ENCODE measurements at places on chromosomes 3 and 15. TPM values are rescaled to one million over a fixed set of nuclear protein-coding genes. Genes with fewer than 3 reads are reported as not detected.

AGBL1 gene
- total RNA-seq = not detected

B3GNT5 gene
- total RNA-seq = 1.4 TPM

- DNase-seq = peak; percentile 72
These were observed at the start of the genes CLCN2 and POLR2H for GRCh38 chr3:184361532-184361931. CLCN2 (minus strand) TSS chr3:184361605; CDS start chr3:184361479, 126 bp downstream. POLR2H (plus strand) TSS chr3:184361710; CDS start chr3:184363493, 1,783 bp downstream.

DNA sequence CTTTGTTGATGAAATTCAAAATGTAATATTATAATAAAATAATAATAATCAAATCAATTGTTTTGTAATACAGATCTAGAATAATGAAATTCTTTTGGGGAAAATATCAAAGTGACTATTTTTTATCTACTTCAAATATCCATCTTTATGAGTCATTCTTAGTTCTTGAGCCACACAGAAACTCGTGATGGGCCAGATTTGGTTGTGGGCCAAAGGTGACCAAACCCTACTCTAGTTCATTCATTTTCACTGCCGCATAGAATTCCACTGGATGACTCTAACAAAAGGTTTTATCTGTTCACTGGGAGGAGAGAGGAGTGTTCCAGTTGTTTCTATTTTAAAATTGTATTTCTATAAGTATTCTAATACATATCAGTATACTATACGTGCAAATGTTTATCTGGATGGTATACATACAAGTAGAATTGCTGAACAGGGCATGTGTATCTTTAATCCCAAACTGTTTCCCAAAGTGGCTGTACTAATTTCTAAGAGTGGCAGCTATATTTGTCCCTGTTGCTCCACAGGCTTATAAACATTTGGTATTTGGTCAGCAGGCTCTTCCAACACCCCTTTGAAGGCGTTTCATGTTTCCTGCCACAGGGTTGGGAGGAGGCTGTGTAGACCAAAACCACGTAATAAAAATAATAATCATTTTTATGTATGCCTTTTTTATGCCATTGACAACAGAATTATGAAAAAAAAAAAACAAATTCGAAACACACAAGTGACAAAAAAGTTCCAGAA, 7.3 kb upstream of the RTP3 start:
- DNase-seq = no peak

GRCh38 chr15:66481107-66481856, 16.3 kb downstream of the SNAPC5 start:
- no peak for DNase-seq

DNA sequence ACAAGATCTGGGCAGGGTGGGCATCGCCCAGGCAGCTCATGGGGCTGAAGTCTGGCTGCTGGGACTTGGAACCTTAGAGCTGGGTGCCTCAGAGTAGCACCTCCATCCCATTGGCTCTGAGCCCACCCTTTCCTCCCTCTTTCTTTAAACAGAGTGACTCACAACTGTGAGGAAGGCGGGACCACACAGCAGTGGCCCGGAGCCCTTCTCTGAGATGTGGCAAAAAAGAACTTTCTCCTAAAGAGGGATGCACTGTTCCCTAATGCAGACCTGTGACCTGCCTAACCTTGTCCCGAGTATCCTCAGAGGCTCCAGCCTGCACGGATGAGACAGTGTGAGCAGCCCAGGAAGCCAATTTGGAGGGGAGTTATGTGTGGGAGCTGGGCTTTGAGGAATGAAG, 23.6 kb downstream of the PRR20G start:
- DNase-seq = no peak

GRCh38 chr3:39524107-39524506, 56.6 kb downstream of the MOBP start:
- DNase-seq = no peak

- DNase-seq = no peak
These were observed 151.3 kb downstream of the XXYLT1 start for GRCh38 chr3:195119461-195120266.

DNA sequence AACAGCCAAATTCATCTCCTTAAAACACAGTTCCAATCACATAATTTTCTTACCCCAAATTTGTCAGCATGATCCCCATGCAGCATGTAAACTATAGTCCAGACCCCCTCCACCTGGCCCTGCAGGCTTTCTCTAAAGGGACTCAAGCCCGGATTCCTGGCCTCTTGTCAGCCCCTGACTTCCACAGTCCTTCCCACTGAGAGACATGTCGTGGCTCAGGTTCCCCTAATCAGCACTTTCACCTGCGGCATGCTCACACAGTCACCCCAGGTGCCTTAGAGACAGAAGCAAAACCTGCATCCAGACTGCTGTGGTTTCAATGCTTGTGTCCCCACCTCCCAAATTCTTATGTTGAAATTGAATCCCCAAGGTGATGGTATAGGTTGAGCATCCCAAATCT, 372.7 kb upstream of the ATP10A start:
- no peak for DNase-seq

DNA sequence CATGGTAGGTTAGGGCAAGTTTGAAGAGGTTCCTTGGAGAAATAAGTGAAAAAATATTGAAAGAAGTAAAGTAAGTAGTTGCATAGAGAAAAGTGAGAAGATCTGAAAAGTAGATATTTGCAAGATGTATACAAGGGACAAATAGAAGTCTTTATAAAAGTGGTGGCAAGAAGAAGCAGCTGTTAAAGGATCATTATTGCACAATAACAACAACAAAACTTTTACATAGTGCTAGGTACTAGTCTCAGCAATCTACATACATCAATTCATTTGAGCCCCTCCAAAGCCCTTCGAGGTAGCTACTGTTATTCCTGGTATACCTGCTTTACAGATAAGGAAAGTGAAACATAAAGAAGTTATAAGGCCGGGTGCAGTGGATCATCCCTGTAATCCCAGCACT, 239.6 kb downstream of the MEIS2 start:
- no peak for DNase-seq

DNA sequence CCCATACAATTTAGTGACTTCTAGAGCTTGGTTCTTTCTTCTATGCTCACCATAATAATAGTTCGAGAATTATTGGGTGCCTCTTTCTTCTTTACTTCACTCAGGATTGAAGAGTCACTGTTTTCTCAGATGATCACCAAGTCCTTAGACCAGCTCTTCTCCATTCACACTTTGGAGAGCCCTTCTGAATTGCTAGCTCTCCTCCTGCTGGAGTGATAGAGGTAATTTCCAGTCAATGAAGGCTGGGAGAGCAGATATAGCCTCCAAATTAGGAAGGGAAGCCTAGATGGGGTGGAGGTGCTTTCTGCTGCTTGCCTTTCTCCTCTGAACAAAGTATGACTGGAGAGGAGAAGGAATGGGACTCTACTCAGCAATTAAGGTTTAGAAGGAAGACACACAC, 10.7 kb upstream of the BBX start:
- DNase-seq = no peak

GRCh38 chr3:61944726-61945125, 383.4 kb downstream of the PTPRG start:
- DNase-seq = no peak

DNA sequence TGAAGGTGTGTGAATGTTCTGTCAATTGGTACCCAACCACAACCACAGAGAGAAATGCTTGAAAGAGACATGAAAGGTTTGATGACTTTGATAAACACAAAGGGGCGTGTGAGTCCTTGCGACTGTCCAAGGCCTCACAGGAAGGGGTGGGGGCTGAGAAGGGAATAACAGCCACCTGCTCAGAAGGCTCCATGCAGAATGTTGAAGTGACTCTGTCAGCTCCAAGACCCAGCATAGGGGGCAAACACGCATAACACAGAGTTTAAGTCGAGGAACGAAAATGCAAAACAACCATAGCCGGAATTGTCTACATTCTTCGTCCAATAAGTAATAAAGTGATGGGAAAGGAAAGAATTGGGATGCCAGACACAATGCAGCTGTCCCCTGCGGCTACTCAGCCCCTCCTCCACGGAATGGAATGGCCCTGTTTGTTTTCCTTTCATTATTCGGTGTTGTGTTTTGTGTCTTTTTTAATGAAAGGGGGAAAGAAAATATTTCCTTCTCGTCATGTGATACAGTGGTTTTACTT, 19.9 kb downstream of the TMEM212 start:
- DNase-seq = no peak

DNA sequence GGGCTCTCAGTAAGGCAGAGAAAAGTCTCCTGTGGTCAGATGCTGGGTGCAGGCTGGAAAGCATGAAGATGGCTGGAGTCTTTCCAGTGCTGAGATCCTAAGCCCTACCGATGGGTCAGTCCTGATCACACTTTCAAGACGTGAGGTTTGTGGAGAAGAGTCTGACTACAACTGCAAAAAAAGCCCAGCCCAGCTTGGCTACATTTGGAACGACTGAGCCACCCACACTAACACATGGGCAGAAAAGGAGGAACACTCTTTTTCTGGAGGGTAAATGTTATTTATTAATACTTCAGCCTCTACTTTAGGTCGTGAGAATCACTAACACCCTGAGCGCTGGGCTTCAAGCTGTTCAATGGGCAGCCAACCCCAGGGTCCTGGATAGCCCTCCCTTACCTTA, 22.0 kb upstream of the C3orf22 start:
- DNase-seq = no peak

DNA sequence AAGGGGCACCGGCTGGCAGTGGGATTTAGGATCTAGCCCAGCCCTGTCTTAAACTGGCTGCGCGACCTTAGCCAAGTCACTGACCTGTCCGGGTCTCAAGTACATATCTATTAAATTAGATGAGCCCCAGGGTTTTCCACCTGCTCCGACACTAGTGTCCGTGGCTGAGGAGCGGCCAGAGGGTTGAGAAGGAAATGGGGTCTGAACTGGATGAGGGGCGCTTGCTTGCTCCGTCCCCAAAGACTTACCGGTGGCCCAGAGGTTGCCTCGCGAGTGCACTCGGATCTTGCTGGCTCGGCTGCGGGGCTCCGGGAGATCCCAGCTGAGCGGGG, 285 bp downstream of the NMB start:
- DNase-seq = no peak

Data from heart left ventricle (tissue), 16 donors.